ENCODE measurements at places on chromosomes 2 and 18.

GRCh38 chr2:136010126-136010525 is 24.7 kb upstream of the DARS1 start:
- no peak for DNase-seq

DNA sequence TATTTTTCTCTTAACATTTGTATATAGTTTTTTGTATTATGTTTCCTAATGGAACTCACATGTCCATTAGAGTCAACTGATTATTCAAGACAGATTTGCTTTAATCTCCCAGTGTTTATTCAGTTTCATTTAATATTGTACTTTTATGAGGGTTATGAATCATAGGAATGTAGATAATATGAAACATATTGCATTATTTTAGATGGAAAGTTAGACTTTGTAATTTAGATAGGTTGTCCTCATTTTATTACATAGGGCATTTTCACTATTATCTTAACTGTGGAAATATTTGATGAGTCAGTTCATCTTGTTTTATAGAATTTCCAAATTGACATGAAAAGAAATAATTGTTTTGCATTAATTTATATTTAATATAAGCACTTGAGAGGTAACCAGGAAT is 240.8 kb downstream of the PLCL1 start:
- no peak for DNase-seq

- peak; percentile 56 for DNase-seq
These were observed 52.5 kb downstream of the AQP4 start for GRCh38 chr18:26813043-26813442.

GRCh38 chr2:169275696-169276444 is 86.5 kb downstream of the LRP2 start:
- DNase-seq, result no peak
